NCI-H1930 (cell line): ENCODE measurements at places on chromosomes 1 and 21.

DNA sequence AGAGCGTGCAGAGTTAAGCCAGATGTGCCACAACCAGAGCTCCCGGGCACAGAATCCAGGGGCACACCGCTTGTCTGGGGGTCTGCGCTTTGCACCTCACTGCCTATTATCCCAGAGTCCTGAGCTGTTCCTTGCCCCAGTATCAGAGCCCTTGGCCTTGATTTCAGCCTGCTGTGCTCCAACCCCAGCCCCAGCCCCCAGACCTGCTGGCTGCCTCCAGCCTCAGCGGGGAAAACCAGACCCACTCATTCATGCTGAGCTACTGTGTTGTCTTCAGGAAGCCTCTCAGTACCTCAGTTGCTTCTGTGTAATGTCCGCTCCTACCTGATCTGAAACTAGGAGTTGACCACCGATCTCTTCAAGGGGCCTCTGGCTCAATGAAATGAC, 1.1 kb downstream of the IKBKE start:
- DNase-seq: no peak

GRCh38 chr1:1540818-1541628, 599 bp upstream of the TMEM240 start:
- no peak for DNase-seq

- no peak for DNase-seq
Measured at GRCh38 chr1:168627370-168627769, 51.0 kb downstream of the XCL1 start.

DNA sequence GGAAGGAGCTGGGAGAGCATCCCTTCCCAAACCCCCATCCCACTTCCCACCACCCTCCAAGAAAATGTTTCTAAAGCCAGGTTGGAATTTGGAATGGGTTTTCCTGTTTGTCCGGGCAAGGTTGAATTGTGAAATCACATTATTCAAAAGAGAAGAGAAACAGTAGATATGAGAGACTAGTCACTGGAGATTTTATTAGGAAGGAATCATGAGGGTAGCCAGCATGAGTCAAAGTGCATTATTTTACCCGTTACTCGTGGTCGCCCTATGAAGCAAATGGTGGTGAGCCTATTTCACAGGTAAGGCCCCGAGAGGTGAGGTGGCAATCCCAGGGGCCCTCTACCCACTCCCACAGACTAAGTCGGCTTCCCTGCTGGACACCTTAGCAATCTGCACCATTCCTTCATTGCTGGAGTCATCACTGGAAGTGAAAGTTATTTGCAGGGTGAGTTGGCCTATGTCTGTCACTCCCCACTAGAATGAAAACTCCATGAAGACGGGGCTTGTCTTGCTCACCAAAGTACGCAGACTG, 52.8 kb downstream of the TOMM20 start:
- no peak for DNase-seq

- no peak for DNase-seq
Measured at GRCh38 chr1:40575336-40575735, 43.9 kb downstream of the ZNF684 start.

DNA sequence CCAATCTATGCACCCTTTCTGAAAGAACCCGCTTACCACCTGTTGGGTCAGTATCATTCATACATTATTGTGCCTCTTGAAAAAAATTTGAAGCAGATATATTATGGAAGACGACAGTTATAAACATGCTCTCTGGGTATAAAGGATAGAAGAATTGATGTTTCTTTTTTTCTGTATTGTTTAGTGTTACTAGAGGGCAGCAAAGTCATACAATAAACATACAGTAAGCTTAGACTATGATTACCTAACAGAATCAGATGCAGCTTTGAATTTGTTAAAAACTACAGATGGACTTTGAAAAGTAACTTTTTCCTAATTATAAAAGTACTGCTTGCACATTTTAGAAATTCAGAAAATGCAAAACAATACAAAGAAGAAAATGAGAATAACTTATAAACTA, 11.1 kb upstream of the PAXBP1 start:
- DNase-seq: no peak

DNA sequence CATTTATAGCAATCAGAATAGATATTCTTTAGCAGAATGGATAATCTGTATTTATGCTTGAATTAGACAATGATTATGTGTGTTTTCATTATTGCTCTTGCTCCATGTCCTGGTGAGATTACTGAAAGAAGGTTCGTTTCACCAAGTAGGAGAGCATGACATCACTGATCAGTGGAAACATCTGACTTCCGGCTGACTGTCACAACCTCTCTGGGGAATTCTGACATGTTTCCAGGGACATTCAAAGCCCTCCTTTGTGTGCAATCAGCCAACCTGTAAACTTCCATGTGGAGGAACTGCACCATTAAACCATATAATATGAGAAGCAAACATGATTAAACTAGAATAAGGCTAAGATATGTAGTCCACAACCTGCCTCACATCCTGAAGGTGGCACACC, 424.8 kb upstream of the ADGRL4 start:
- no peak for DNase-seq

GRCh38 chr1:211667065-211667617, 8.3 kb downstream of the NEK2 start:
- DNase-seq: no peak

DNA sequence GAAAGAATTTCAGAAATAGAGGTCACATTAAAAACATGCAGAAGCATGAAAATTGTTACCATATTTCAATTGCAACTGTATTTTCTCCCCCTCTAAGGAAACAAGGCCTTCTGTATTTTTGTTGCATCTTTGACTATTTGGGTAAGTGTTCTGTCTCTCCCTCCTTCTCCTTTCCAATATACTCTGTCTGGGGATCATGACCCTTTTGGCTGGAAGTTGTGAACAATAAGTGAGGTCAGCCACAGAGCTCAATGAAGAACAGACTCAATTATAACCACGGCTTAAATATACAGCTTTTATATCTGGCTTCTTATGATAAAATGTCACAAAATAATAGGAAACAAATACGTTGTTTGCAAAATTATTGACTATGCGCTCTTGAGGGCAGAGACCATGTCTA, 47.1 kb downstream of the SPAG17 start:
- DNase-seq: no peak

GRCh38 chr1:155313261-155313660, 4.6 kb downstream of the FDPS start:
- no peak for DNase-seq

GRCh38 chr1:165512816-165513215, 31.0 kb upstream of the LRRC52 start:
- no peak for DNase-seq

DNA sequence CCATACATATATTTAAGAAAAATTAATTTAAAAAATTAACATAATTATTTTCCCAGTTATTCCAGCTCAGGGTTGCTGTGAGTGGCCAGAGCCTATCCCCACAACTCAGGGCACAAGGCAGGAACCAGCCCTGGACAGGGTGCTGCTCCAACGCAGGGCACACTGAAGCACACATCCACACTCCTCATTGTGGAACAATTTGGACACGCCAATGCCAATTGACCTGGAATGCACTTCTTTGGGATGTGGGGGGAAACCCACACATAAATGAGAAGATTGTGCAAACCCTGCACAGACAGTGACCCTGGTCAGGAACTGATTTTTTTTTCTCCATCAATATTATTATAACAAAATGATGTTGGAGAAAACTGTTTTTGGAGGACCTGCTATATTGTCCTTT, 23.4 kb downstream of the SAMSN1 start:
- no peak for DNase-seq

DNA sequence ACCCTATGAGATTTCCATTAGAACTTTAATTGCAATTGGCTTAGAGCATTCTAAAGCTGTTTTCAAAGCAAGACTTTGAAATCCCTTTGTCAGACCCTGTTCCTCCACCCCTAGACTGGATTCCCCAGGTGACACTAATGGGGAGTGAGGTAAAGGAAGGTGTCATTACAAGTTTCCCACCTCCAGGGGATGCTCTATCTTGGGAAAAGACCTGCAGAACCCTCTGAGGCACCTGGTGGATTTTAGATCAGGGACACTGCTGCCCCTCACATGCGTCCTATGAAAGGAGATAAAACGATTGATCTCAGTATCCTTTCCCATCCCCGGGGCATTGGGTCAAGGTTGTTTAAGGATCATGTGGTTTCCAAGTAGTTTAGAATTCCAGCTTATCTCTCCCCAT, 80.3 kb upstream of the RGS4 start:
- no peak for DNase-seq

DNA sequence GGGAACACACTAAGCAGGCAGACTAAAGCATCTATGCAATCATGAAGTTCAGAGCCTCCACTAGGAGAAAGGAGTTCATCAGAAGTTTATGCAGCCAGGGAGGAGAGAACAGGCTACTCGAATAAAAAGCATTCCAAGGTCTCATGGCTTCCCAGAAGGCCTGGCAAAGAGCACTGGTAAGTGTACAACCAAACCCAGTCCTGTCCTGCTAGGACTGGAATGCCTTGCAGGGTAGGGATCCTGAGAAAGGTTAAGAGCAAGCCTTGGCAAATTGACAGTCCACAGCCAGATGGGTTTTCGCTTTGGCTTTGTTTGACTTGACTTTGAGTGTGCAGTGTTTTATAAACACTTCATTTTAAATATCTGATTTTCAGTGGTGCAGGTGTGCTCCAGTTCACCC, 133.6 kb upstream of the ATP1B1 start:
- DNase-seq: no peak

- DNase-seq: no peak
Measured at GRCh38 chr1:160049101-160049500, 17.3 kb upstream of the PIGM start.

DNA sequence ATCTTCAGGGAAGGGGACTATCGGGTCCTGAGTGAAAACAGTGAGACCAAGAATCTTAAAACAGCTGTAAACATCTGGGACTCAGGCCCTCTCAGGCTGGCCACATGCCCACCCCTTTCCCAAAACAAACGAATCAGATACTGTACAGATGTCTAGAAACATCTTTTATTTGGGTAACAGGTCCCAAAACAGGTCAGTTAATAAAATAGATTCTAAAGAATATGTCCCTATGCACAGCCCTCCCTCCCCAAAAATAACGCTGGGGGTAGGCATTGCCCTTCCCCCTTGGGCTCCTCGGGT, 499 bp upstream of the CRTC2 start:
- no peak for DNase-seq

- no peak for DNase-seq
Measured at GRCh38 chr1:223242382-223242955, 99.4 kb upstream of the TLR5 start.

DNA sequence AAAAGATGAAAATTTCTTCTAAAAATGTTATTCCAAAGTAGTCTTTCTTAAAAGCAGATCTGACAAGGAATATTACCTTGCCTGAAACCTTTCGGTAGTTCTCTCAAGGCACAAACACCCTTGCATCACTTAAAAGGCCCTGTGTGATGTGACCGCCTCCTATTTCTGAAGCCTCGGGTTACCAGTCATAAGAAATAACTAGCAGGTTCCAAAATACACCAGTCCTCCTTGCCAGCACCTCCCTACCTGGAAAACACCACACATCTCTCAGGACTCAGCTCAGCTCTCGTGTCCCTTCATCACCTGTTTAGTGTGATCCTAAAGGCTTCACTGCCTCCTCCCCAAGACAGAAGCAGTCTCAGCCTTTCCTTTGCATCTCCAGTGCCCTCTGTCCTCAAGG, 35.7 kb downstream of the SERBP1 start:
- DNase-seq: no peak

DNA sequence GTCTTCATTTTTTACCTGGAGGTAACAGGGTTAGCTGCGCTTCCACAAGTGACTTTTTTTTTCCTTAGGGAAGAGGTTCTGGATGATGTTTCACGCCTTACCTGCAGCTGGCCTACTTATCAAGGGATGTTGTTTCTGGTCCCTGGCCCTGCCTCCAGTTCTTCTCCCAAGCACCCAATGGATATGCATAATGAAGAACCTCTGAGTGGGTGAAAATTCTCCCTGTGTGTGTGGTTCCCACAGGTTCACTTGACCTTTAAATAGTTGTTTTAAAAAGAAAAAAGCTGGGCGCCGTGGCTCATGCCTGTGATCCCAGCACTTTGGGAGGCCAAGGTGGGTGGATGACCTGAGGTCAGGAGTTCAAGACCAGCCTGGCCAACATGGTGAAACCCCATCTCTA, 31.8 kb upstream of the DPT start:
- DNase-seq: no peak

DNA sequence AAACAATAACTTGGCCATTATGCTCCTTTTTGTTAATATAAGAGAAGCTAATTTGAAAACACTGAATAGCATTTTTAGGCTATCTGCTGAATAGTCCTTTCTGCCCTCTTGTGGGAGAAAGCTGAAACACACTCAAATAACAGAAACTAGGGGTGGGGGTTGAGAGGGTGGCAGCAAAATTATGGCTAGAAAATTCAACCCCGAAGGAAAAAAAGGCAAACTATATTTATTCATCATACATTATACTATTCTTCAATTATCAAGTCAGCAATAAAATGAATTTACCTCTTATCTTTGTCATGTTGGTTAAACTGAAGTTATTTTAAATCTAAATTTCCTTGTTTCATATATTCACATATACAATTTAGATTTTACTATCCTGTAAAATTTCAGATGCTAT, 255.9 kb downstream of the FAF1 start:
- peak; percentile 3 for DNase-seq

- DNase-seq: no peak
Measured at GRCh38 chr1:166836733-166837132, 2.5 kb upstream of the POGK start.

DNA sequence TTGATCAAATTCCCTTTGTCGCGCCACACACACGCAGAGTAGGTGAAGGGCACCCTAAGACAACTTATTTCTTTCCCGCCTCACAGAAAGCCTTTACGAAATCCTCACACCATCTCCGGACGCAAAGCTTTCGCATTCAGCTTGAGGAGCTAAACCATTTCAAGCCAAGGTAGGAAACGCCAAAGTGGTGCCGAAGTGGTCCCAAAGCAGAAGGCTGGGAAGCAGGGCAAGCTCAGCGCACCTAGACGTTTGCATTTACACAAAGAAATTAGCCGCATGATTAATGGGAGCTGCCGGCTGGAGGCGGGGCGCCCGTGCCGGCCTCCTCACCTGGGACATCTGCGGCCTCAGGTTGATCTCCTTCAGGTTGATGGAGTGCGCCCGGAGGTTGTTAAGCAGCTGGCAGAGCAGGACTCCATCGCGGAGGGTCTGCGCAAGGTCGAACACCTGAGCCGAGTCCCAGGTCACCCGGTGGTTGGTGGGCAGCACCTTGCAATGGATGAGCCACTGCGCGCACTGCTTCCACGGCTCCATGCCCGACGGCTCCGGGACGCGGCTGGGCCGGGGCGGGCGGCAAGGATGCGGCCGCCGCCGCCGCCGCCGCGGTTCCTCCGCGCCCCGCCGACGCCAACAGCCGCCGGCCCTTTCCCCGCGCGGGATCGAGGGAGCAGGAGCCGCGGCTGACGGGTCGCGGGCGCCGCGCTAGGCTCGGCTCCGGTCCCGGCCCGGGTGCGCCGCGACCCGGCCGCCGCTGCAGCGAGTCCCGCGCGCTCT, 457 bp downstream of the VAV3 start:
- no peak for DNase-seq

GRCh38 chr1:23814016-23814415, 11.2 kb downstream of the HMGCL start:
- DNase-seq: no peak

DNA sequence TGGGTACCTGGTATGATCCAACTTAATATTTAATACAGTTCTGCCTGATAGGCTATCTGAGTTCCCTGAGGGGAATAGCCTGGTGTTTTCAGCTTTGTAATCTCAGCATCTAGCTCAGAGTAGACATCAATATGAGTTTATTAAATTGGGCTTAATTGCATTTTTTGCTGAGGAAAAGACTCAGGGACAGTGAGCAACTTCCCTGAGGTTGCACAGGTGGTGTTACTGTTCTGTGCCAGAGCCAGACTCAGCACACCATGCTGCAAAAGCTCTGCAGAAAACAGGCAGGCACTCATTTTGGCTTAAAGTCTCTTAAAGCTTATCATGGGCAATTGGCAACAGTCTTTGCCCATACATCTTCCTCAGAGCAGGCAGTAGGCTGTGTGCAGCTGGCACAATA, 90.5 kb upstream of the JUN start:
- no peak for DNase-seq
